ENCODE measurements at places on chromosomes 11 and 22.
A peak's percentile ranks its signal among the peaks of the same experiment; 100 is the strongest.

DNA sequence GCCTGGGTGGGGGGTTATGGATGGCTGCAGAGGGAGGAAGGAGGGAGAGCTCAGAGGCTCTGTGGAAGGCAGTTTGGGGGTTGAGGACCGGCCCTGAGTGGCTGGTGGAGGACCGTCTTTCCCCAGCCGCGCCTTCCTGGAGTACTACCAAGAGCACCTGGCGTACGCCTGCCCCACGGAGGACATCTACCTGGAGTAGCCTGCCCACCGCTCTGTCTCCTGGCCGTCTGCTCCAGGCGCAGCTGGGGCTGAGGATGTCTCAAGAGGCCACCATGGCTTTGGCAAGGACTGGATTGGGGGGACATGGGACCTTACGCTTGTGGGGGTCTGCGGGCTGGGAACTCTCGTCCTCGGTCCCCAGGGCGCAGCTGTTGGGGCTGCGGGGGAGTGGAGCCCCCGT lies 10.0 kb downstream of the MAPK8IP2 start:
- no peak for DNase-seq

GRCh38 chr11:7278314-7278917 lies 26.7 kb downstream of the SYT9 start:
- DNase-seq: peak; percentile 50

GRCh38 chr11:1459764-1460395 lies 26.7 kb downstream of the MOB2 start:
- DNase-seq: no peak

DNA sequence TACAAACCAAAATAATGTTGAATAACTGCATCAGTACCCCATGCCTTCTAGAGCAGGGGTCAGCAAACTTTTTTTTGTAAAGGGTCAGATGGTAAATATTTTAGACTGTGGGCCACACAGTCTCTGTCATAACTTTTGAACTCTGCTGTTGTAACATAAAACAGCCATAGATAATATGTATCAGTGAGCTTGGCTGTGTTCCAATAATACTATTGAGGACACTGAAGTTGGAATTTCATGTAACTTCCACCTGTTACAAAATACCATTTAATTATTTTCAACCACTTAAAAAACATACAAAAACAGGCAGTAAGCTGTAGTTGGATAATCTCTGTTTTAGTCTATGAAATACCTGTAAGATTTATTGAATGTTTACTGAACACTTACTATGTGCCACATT lies 55.2 kb downstream of the PICALM start:
- no peak for DNase-seq

GRCh38 chr11:72673943-72674828 lies at the start of gene PDE2A:
TSS of gene PDE2A (minus strand) at chr11:72674422. CDS start at chr11:72674207, 215 bp downstream.
- no peak for DNase-seq

GRCh38 chr11:34313099-34313517 lies 44.7 kb downstream of the ABTB2 start:
- DNase-seq: no peak

- no peak for DNase-seq
Measured at GRCh38 chr11:45897556-45897955, 9.5 kb downstream of the FREY1 start.

DNA sequence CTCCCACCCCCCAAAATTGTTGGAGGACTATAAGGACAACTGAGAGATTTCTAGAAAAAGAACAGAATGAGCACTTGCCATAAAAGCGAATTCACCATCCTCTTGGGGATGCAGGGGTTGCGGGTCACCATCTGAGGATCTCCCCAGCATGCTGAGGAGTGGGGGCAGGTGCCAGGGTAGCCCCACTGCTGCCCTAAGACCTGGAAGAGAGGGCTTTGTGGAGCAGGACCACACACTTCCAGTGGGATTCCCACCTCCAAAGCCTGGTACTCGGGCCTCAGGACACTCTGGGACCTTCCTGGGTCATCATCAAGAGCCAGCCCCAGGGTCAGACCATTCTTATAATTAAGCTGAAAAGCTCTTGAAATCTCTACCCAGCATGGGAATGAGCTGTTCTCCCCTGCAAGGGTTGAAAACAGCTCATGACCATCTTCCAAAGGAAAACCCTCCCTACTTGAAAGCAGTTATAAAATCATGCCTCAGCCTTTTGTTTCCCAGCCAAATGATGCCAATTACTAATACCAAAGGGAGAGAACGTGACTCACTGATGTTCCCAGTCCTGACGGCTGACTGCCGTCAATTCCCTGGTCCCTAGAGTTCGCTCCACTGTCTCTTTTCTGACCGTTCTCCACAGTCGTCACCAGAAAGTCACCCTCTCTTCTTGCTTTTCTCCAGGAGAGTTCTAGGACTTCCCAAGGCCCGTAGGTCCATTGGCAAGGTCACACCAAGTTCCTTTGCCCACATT lies 76.8 kb upstream of the CREB3L1 start:
- DNase-seq: no peak

DNA sequence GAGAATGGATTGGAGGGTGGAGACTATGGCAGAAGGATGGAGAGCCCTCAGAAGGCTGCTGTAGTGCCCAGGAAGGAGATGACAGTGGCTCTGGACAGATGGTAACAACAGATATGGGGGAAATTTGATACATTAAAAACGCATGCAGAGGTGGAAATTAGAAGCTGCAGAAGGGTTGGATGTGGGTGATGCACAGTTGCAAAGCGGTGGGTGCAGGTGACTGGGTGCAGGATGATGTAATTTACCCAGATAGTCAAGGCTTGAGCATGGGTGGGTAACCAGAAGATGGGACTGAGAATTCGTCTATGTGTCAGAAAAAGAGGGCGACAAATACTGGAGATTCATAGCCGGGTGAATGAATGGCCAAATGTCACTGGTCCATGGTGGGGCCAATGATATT lies 570.3 kb downstream of the MN1 start:
- DNase-seq: no peak

GRCh38 chr22:38398609-38399461 lies 56.2 kb downstream of the KCNJ4 start:
- DNase-seq: peak; percentile 95

GRCh38 chr11:65558002-65558929 lies at the start of gene LTBP3:
TSS of gene LTBP3 (minus strand) at chr11:65558359. CDS start at chr11:65557959, 400 bp downstream.
- peak; percentile 67 for DNase-seq

DNA sequence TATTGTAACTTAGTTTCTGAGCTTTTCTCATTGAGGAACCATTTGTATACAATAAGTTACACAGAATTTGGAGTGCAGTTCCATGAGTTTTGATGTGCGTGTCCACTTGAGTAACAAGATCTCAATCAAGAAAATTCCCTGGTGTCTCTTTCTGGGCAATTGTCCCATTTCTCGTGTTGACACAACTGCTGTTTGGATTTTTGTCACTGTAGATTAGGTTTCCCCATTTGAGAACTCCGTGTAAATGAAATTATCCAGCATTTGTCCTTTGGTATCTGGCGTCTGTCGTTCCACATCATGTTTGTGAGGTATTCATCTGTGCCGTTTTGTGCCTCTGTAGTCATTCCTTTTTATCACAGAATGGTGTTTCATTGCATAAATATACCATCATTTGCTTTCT lies 547.0 kb downstream of the TBC1D22A start:
- DNase-seq: no peak

GRCh38 chr11:57222239-57222638 lies 14.8 kb downstream of the APLNR start:
- no peak for DNase-seq

DNA sequence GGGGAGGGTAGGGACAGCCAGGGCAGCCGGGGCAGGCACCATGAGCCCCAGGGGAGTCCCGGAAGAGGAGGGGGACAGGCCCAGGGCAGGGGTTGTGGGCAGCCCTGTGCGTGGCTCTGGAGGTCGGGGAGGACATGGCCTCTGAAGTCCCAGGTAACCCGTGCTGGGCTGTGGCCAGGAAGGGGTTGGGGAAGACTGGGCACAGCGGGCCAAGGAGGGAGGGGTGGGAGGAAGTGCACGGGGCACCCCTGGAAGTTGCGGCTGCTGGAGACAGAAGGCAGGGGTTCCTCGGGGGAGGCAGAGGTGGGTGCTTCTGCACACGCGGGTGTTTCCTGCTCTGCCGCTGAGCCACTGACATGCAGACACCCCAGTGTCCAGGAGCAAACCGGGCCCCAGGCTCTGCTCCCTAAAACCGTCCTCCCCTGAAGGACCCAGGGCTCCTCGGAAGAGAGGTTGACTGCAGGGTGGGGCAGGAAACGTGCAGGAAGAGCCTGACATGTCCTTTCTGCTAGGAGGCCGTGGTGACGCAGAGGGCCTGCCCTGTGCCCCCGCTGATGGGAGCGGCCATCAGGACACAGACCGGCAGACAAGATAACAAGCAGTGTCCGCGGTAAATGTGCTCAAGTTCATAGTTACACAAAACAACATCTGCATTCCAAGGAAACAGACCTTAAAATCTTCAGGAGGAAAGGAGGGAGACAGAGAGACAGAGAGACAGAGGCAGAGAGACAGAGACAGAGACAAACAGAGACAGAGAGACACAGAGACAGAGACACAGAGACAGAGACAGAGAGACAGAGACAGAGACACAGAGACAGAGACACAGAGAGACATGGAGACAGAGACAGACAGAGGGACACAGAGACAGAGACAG lies 5.7 kb downstream of the TNNI2 start:
- DNase-seq: no peak

GRCh38 chr11:10844796-10845195 lies 13.1 kb downstream of the ZBED5 start:
- DNase-seq: no peak
